Activated CD4-positive, alpha-beta T cell treated with anti-CD3 and anti-CD28 coated beads, Interleukin-2, amount 10 ng/mL, durations not matched to agents 7 days and 5 days (primary cell): ENCODE measurements at places on chromosomes 11 and 22. TPM values are rescaled to one million over a fixed set of nuclear protein-coding genes. Genes with fewer than 3 reads are reported as not detected.
A peak's percentile ranks its signal among the peaks of the same experiment; 100 is the strongest.

DNA sequence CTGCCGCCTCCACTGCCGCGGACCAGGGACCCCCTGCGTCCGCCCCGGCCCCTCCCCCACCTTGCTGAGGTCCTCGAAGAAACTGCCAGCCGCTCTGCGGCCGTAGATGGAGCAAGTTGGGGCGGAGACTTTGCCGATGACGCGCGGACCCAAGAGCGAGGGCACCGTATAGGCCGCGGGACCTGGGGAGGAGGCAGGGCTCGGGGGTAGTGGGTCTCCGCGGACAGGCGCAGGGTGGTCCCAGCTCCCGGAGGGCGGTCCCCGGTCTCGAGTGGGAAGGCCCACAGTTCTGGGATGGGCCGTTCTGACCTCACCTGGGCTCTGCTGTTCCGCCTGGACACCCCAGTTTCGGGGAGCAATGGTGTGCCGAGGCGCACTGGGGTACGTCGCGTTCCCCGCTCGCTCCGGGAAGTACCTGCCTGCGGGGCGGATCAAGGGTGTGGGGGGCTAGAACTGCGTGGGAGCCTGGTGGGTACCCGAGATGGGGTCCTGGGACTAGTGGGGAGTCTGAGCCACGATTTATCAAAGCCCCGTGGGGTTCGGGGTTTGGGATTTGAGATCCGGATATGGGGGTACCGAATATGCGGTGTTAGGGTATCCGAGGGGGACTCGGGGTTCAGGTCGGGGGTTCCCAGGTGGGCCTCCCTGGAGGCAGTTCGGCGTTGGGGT is 1.2 kb upstream of the TYMP start:
- peak; percentile 89 for DNase-seq
- peaks cover 53% of the 10 kb centered on the region for H3K4me1 ChIP-seq
- H3K27ac ChIP-seq = peak overlapping the region; percentile 100
- H3K27me3 ChIP-seq = no peaks in the 10 kb centered on the region

DNA sequence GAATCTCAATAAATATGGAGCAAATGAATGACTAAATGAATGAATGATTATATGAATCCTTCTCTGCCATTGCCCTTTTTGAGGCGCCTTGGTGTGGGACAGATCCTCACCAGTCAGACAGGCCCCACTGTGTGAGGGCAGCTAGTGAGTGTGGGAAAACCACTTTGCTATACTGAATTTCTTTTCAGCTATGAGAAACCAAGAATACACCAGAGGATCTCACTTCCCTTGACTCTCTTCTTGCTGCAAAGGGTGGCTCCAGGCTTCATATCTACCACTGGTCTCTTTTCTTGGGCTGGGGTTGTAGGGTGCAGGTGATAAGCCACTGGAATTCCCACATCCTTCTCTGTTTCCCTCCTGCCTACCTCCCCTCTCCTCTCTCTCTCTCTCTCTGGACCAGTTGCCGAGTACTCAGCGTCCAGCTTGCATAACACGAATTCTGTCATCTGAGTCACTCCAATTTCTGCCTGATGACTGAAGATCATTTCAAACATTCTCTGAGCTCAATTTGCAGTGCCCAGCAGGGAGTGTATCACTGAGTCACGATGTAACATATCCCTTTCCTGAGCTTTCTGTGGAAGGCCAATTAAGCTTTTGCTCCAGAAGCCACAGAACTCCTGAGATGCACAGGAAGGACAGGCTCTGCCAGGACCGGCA is 304.3 kb upstream of the NCAM1 start:
- no peak for DNase-seq
- H3K4me1 ChIP-seq = no peaks in the 10 kb centered on the region
- no peaks in the 10 kb centered on the region for H3K36me3 ChIP-seq
- H3K27me3 ChIP-seq = peaks cover 3% of the 10 kb centered on the region
- no peak overlapping the region for H3K27ac ChIP-seq

GRCh38 chr22:38397189-38398085 is 57.6 kb downstream of the KCNJ4 start:
- peaks cover 14% of the 10 kb centered on the region for H3K27me3 ChIP-seq
- peak; percentile 18 for DNase-seq
- peak overlapping the region; percentile 69 for H3K27ac ChIP-seq
- H3K36me3 ChIP-seq = no peaks in the 10 kb centered on the region
- peaks cover 56% of the 10 kb centered on the region for H3K4me1 ChIP-seq

DNA sequence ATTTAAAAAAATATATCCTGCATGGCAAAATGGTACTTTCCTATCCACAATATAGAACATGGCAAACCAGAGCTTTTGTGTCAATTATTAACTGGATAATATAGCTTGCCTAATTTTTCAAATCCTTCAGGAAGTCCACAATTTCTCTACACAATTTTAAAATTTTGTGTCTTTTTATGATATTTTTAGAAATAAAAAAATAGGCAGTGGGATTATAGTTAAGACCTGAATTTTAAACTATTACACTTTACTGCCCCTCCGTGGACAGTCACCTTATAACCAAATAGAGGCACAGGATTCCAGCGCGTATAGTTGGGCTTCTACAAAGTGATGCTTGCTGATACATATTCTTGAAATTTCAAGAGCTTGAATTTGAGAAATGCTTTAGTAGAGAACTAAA is 2.1 kb upstream of the DMC1 start:
- H3K27ac ChIP-seq = no peak overlapping the region
- DNase-seq = peak; percentile 55
- no peak overlapping the region for H3K4me3 ChIP-seq
- H3K36me3 ChIP-seq = peaks cover 7% of the 10 kb centered on the region
- H3K4me1 ChIP-seq = peaks cover 24% of the 10 kb centered on the region
- no peaks in the 10 kb centered on the region for H3K27me3 ChIP-seq

Gene UPK2
- total RNA-seq = not detected

Gene AMOTL1
- 3.1 TPM for total RNA-seq
